Tibial nerve (tissue), 4 donors: ENCODE measurements at places on chromosomes 16 and 17. TPM values are rescaled to one million over a fixed set of nuclear protein-coding genes. Genes with fewer than 3 reads are reported as not detected.
A peak's percentile ranks its signal among the peaks of the same experiment; 100 is the strongest.

Gene SLC22A31
- total RNA-seq, result 3.3 TPM

Gene FASN
- 181 TPM for total RNA-seq

Gene CACNG5
- total RNA-seq, result not detected

Gene CDH5
- 57.0 TPM for total RNA-seq

Gene TK1
- total RNA-seq, result 1.0 TPM

Gene PRAC2
- total RNA-seq, result not detected

GRCh38 chr17:62043140-62043539 is 21.9 kb downstream of the MED13 start:
- no peaks in the 10 kb centered on the region for H3K4me1 ChIP-seq
- DNase-seq, result no peak
- H3K36me3 ChIP-seq, result no peaks in the 10 kb centered on the region
- H3K27me3 ChIP-seq, result no peaks in the 10 kb centered on the region
- no peak overlapping the region for H3K4me3 ChIP-seq
- H3K27ac ChIP-seq, result no peak overlapping the region

- H3K4me3 ChIP-seq, result no peak overlapping the region
- no peak overlapping the region for H3K27ac ChIP-seq
- H3K27me3 ChIP-seq, result no peaks in the 10 kb centered on the region
- H3K4me1 ChIP-seq, result no peaks in the 10 kb centered on the region
- DNase-seq, result no peak
- no peaks in the 10 kb centered on the region for H3K36me3 ChIP-seq
Observed at GRCh38 chr17:6097005-6097279, 26.8 kb downstream of the WSCD1 start.

GRCh38 chr17:488993-489757 is 136.6 kb upstream of the RPH3AL start:
- H3K4me1 ChIP-seq, result no peaks in the 10 kb centered on the region
- H3K27ac ChIP-seq, result peak overlapping the region; percentile 69
- peak overlapping the region; percentile 26 for H3K4me3 ChIP-seq
- H3K36me3 ChIP-seq, result no peaks in the 10 kb centered on the region
- H3K27me3 ChIP-seq, result peaks cover 12% of the 10 kb centered on the region

GRCh38 chr16:21614896-21615295 is 15.5 kb downstream of the METTL9 start:
- H3K4me1 ChIP-seq, result peaks cover 13% of the 10 kb centered on the region
- no peaks in the 10 kb centered on the region for H3K27me3 ChIP-seq
- no peak for DNase-seq

DNA sequence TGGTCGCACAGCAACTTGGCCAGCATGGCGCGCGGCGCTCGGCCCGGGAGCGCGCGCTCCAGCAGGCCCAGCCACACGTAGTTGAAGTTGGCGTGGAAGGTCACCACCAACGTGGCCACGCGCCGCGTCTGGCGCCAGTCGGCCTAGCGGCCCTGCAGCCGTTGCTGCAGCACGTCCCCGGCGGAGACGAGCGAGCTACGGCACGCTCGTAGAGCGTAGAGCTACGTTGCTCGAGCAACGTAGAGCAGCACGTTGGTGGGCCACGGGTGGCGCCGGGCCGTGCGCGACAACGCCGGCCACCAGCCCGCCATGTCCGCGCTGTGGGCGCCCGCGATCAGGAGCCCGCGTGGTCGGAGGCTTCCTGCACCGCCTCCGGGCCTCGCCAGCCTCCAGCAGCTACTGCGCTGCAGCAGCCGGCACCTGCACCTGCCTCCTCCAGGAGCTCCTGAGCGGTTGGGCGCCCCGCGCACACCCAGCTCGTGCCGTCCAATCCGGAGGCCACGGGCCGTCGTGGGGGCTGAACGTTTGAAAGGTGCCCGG is 13.4 kb upstream of the SULT1A1 start:
- no peak for DNase-seq
- no peaks in the 10 kb centered on the region for H3K36me3 ChIP-seq
- H3K27ac ChIP-seq, result no peak overlapping the region
- H3K4me3 ChIP-seq, result peak overlapping the region; percentile 57
- no peaks in the 10 kb centered on the region for H3K4me1 ChIP-seq
- peaks cover 14% of the 10 kb centered on the region for H3K27me3 ChIP-seq

GRCh38 chr16:85586380-85587104 is 26.6 kb upstream of the GSE1 start:
- H3K36me3 ChIP-seq, result no peaks in the 10 kb centered on the region
- H3K4me1 ChIP-seq, result no peaks in the 10 kb centered on the region
- no peak overlapping the region for H3K27ac ChIP-seq
- no peaks in the 10 kb centered on the region for H3K27me3 ChIP-seq

GRCh38 chr17:7644775-7645174 is 6.0 kb upstream of the ATP1B2 start:
- H3K27me3 ChIP-seq, result peaks cover 13% of the 10 kb centered on the region
- H3K36me3 ChIP-seq, result no peaks in the 10 kb centered on the region
- no peak overlapping the region for H3K4me3 ChIP-seq
- H3K27ac ChIP-seq, result no peak overlapping the region
- no peaks in the 10 kb centered on the region for H3K4me1 ChIP-seq

GRCh38 chr17:38702166-38702915 is 2.7 kb upstream of the MLLT6 start:
- peak overlapping the region; percentile 92 for H3K4me3 ChIP-seq
- H3K36me3 ChIP-seq, result no peaks in the 10 kb centered on the region
- H3K27ac ChIP-seq, result peak overlapping the region; percentile 73

GRCh38 chr17:32971171-32971570 is 20.5 kb upstream of the SPACA3 start:
- H3K27ac ChIP-seq, result no peak overlapping the region
- no peak overlapping the region for H3K4me3 ChIP-seq
- DNase-seq, result no peak
- no peaks in the 10 kb centered on the region for H3K27me3 ChIP-seq

- peaks cover 2% of the 10 kb centered on the region for H3K36me3 ChIP-seq
- no peak overlapping the region for H3K4me3 ChIP-seq
- H3K27ac ChIP-seq, result no peak overlapping the region
Observed at GRCh38 chr17:40171750-40172149, 5.5 kb upstream of the RAPGEFL1 start.

DNA sequence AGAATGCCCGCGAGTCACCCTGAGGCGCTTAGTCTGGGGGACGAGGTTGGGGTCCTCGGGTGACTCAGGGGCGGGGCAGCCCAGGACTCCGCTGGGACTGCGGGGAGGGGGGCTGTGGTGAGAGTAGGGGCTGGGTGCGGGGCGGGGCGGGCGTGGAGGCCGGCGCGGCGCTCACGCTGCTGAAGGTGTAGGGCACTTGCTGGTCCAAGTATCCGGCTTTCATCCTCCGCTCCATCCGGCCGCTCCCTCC is 832 bp downstream of the ETV4 start:
- H3K4me3 ChIP-seq, result peak overlapping the region; percentile 49
- peak overlapping the region; percentile 64 for H3K27ac ChIP-seq
- H3K4me1 ChIP-seq, result peaks cover 19% of the 10 kb centered on the region
- H3K36me3 ChIP-seq, result no peaks in the 10 kb centered on the region
- DNase-seq, result no peak

- H3K4me3 ChIP-seq, result no peak overlapping the region
- peaks cover 14% of the 10 kb centered on the region for H3K4me1 ChIP-seq
- no peaks in the 10 kb centered on the region for H3K36me3 ChIP-seq
- no peak for DNase-seq
Observed at GRCh38 chr16:11990702-11991390, 14.3 kb downstream of the SNX29 start.

DNA sequence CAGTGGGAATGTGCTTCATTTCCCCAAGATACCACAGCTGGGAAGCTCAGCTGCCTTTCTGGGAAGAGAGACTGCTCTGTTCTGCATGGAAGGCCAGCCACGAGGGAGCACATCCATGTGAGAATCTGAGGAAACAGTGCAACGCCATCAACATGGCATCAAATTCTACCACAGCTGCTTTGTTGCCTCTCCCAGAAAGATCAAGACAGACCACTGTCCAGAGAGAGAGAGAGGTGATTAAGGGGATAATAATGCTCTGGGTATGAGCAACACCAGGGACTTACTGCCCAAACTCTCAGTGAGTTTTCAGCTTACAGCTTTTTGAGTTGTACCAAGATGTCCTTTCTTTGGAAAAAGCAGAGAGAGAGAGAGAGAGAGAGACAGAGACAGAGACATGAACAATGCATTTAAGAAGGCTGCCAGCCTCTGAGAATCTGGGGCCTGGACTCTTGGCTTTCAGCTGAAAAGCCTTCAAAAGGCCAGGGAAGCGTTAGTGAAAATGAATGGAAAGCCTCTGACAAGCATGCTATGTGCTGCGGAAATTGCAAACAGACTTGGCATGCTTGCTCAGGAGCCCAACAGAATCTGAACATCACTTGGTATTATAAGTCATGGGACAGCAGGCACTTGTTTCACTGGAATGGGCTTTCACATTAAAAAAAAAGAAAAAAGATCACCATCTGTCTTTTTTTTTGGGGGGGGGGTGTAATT is 223.1 kb downstream of the MAP2K6 start:
- DNase-seq, result no peak
- H3K4me3 ChIP-seq, result no peak overlapping the region
- H3K4me1 ChIP-seq, result no peaks in the 10 kb centered on the region
- no peak overlapping the region for H3K27ac ChIP-seq

DNA sequence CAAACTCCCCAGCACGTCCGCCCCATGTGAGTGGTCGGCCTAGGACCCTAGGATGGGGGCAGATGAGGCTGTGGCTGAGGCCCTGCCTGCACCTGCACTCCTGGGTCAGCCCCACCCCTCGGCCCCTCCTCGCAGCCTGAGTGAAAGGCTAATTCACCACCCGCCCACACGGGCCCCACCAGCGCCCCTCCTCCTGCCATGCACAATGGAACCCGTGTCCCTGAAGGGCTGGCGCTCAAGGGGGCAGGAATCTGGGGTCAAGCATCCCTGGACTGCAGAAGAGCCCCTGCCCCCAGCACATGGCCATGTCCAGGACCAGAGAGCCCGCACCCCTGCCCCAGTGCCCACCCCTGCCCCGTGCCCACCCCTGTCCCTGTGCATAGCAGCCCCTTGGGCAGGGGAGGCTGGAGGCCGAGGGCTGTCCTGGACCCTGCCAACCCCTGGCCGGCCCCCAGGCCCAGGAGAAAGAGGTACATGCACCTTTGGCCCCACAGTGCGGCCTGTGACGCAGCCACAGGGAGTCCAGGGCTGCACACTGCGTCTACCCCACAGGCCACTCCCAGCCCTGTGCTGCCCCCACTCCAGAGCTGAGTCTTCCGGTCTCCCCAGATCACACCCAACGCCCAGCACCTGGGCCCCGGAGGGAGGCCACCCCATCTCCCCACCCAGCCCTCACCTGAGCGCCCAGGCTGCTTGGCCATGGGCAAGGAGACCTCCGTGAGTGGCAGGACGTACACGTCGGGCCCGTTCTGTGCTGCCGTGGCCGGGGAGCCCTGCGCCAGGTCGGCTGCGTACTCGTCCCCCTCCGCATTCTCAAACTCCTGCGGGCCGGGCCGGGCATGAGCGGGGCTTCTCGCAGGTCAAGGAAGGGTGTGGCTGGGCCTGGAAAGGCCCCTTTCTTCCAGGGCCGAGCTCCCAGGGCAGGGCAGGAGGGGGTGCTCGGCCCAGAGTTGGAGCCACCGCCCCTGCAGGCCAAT is 34.6 kb upstream of the PVALEF start:
- no peaks in the 10 kb centered on the region for H3K4me1 ChIP-seq
- H3K4me3 ChIP-seq, result peak overlapping the region; percentile 42
- H3K36me3 ChIP-seq, result no peaks in the 10 kb centered on the region
- no peaks in the 10 kb centered on the region for H3K27me3 ChIP-seq
- DNase-seq, result no peak
- H3K27ac ChIP-seq, result peak overlapping the region; percentile 93

DNA sequence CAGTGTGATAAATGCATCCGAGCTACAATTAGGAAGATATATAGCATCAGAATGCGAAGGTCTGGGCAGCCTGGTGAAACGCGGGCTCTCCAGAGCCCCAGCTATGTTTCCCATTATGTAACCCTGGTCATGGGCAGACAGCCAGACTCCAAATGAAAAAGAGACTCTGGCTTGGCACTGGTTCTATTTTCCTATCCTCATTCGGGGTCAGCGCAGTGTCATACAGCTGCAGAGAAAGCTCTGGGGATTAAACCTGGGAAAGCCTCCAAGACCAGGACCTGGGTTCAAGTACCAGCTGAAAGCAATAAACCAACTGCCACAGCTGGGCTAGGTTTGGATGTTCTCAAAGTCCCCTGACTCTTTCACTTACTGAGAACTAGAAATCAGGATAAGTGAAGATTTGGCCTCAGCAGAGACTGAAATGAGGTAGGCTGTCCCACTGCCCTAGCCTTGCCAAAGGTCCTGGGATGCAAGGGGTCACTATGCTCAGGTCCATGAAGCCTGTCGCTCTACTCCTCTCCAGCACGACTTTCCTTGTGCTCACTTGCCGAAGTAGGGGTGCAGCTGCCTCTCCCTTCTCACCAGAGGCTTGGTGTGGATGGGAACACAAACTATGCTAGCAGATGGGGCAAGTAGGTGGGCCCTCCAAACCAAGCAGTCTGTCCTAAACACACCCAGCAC is 123.8 kb downstream of the SMG6 start:
- H3K27ac ChIP-seq, result no peak overlapping the region
- H3K4me1 ChIP-seq, result peaks cover 86% of the 10 kb centered on the region
- no peaks in the 10 kb centered on the region for H3K27me3 ChIP-seq
- no peaks in the 10 kb centered on the region for H3K36me3 ChIP-seq
- DNase-seq, result peak; percentile 98

DNA sequence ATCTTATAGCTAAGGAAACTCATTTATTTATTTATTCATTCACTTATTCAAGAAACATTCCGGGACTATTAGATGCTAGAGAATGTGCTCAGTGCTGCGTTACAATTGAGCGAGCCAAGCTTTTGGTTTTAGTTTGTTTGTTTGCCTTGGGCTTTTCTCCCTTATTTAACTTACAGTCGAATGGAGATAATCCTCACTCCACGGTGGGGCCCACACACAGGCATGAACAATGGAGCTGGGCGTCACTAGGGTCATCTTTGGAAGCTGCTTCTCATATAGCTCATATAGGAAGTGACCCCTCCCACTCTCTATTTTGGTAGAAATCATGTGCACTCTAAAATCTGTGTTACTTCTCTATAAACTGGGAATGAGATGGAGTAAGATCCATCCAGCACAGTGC is 210.0 kb downstream of the TMEM114 start:
- H3K4me1 ChIP-seq, result no peaks in the 10 kb centered on the region
- no peak overlapping the region for H3K4me3 ChIP-seq
- DNase-seq, result no peak
- H3K36me3 ChIP-seq, result no peaks in the 10 kb centered on the region
- no peaks in the 10 kb centered on the region for H3K27me3 ChIP-seq

GRCh38 chr16:28196387-28196987 is 15.3 kb downstream of the XPO6 start:
- no peaks in the 10 kb centered on the region for H3K36me3 ChIP-seq
- no peaks in the 10 kb centered on the region for H3K27me3 ChIP-seq
- no peak overlapping the region for H3K4me3 ChIP-seq
- H3K4me1 ChIP-seq, result no peaks in the 10 kb centered on the region
- DNase-seq, result no peak
- no peak overlapping the region for H3K27ac ChIP-seq
